ENCODE measurements at places on chromosomes 5 and 9.

GRCh38 chr5:146395193-146395592, 51.9 kb upstream of the TCERG1 start:
- DNase-seq, result no peak

GRCh38 chr9:124007565-124008302, 3.8 kb upstream of the LHX2 start:
- DNase-seq, result no peak

GRCh38 chr9:93244101-93244500, 60.2 kb downstream of the WNK2 start:
- no peak for DNase-seq

- DNase-seq, result no peak
Observed at GRCh38 chr9:137171149-137171900, 531 bp downstream of the TMEM210 start.

DNA sequence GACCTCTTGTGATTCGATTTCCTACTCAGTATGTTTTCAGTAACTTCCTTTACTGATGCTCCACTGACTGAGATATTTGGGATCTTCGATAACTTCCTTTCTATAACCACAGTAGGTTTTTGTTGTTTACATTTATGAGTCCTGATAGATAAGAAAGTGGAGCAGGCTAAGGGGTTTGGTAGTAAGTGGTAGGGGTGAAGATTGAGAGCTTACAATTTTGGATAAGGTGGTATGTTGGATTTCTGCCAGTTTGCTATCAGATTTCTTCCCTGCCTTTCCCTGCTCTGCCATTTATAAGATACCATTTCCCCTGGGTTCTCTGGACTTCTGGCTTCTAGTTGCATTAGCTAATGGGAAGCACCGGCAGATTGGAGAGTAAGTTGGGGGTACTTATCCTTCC, 7.9 kb upstream of the NDUFS4 start:
- no peak for DNase-seq

DNA sequence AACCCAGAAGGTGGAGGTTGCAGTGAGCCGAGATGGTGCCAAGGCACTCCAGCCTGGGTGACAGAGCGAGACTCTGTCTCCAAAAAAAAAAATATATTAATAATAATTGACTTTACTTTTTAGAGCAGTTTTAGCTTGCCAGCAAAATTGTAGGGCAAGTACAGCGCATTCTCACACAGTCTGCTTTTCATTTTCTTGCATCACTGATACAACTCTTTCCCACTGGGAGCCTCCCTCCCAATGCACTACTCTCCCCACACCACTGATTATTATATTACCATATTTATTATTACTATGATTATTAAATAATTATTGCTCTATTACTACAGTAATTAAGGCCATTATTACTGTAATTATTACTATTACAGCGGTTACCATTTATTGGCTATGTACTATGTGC, 212.8 kb downstream of the GNA14 start:
- DNase-seq, result no peak

DNA sequence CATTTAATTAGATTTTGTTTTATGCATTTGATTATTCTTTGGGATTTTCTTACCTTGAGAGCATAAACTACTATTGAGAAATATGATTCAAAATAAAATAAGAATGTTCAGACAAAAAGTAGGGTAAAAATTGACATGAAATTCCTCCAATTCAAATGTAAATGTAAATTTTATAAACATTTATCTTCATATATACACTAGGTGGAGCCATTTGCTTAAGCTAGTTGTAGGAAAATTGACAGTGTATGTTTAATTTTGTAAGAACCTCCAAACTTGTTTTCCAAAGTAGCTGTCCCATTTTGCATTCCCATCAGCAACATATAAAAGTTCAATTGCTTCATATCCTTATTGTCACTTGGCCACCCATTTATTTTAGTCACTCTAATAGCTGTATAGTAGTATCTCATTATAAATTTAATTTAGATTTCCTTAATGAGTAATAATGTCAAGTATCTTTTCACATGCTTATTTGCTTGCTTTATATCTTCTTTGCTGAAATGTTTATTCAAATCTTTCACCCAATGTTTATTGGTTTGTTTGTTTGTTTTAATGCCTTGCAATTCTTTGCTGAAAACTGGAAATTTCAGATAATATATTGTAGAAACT, 37.6 kb upstream of the SLCO6A1 start:
- DNase-seq, result peak; percentile 0

DNA sequence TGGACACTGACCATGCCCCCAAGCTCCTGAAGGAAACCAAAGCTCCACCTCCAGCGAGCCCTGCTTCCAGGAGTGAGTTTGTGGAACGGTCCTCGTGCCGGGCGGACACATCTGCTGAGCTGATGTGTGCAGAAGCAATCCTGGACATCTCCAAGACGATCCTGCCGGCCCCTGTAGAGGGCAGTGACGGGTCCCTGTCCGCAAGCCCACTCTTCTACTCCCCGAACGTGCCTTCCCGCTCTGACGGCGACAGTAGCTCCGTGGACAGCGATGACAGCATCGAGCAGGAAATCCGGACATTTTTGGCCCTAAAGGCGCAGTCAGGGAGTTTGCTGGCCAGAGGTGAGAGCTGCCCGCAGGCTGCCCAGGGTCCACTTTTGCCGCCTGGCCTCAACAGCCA, 6.2 kb downstream of the PPP1R26 start:
- DNase-seq, result no peak

DNA sequence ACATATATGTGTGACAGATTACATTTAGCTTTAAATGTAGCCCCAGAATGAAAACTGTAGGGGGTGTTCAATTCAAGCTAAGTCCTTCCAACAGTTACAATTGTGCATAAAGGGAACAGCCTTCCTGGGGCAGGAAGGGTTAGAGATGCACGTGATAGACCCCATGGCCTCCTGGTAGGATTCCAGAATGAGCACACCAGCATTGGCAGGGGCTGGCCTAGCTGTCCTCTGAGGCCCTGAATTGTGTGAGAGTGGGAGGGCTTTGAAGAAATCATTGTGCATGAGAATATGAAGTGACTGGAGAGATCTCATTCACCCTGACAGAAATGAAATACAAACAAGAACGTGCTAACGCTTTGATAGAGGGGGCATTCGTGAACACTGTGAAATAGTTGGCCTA, 663.8 kb upstream of the KLF4 start:
- no peak for DNase-seq

- DNase-seq, result no peak
Observed at GRCh38 chr5:165508286-165508685, 2002.9 kb downstream of the MAT2B start.

DNA sequence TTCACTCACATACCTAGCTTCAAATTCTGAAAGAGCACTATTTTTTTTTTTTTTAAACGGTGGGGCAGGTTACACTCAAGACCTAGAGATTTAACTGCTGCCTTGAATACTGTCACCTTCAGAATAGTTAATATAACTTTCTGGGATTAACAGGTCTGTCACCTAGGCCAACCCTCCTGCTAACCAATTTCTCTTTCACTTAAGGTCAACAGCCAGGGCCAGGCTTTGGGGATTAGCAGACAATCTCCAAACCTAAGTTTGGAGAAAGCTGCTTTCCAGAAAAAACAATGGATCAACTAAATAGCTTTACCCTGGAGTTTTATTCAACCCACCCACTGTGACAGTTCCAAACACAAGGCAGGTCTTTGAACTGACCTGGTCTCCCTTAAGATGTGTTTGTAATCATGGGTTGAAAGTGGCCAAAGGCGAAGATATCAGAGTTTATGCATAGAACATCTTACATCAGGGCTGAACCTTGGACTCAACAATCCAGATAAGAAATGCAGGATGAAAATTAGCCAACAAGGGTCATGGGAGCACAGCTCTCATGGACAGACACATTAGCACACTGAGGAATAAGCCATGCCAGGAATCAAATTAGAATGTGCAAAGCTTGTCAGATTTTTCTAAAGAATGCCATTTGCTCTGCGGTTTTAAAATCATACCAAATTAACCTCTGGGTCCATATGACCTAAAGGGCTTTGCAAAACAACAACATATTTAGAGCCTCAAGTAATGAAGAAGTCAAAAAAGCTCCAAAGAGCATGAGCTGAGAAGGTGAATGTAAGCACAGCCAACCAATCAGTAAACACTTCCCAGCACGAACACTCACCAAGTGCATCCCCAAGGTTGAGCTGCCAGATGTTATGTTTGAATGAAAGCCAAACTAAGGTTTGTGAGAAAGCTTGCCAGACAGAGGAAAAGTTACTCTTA, 538.5 kb upstream of the DMAC1 start:
- DNase-seq, result no peak
